ENCODE measurements at places on chromosomes 6 and 20. TPM values are rescaled to one million over a fixed set of nuclear protein-coding genes. Genes with fewer than 3 reads are reported as not detected.

DNA sequence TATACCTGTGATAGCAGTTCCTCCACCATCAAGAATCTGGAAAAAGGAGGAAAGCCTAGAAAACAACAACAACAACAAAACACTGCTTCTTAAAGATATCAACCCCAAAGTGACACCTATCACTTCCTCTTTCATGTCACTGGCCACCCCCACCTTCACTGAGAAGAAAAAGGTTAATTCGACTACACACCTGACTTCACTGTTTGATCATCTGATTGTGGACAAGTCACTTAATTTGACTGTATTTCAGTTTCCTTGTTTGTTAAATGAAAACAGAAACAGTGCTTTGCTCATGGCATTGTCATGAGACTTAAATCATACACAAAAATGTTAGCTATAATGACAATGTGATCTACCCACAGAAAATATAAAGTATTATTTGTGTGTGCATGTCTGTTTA, 280.6 kb upstream of the SULF2 start:
- no peak for DNase-seq

GRCh38 chr6:106488494-106489370, 128.2 kb downstream of the CRYBG1 start:
- DNase-seq: no peak

- no peak for DNase-seq
Observed at GRCh38 chr6:89834884-89835792, 5.5 kb downstream of the CASP8AP2 start.

GRCh38 chr6:85983032-85983659, 340.5 kb upstream of the SYNCRIP start:
- DNase-seq: no peak

- no peak for DNase-seq
Observed at GRCh38 chr20:3910853-3911252, 21.7 kb downstream of the PANK2 start.

DNA sequence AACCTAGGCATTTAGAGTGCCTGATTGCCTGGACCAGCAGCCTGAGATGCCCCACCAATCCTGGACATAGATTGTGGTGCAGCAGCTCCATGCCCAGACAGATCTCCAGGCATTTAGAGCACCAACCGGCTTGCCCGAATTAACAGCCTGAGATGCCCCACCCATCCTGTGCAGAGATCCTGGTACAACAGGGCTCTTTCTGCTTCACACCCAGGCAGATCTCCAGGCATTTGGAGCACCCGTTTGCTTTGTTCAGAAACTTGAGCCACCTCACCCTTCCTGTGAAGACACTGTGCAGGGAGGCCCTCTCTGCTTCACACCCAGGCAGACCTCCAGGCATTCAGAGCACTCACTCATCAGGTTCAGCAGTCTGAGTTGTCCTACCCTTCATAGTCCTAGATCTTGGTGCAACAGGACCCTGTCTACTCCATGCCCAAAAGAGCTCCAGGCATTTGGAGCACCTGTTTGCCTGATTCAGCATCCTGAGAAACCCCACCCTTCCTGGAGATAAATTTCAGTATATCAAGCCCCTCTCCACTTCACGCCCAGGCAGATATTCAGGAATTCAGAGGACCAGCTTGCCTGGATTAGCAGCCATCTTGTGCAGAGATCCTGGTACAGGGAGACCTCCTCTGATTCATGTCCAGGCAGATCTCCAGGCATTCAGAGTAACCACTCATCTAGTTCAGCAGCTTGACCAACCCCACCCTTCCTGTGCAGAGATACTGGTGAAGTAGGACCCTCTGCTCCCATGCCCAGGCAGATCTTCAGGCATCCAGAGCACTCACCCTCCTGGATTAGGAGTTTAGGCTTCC, 189.2 kb upstream of the FERMT1 start:
- no peak for DNase-seq

DNA sequence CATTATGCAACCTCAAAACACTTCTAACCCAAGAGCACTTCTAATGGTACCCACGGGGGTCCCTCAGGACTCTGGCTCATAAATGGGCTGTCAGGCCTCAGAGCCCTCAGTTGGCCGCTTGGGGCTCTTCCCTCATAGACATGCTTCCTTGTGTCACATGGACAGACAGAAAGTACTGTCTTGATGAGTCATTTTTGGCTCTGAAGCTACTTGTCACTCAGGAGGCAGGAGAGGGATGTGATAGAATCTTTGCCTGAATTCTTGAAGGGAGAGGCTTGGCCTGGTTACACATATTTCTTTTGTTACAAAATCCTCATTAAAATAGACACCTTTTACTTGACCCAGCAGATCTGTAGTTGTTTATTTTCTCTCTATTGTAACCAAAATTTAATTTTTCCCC, 15.1 kb upstream of the EDN1 start:
- no peak for DNase-seq

CST2 gene
- total RNA-seq: not detected

GRCh38 chr20:10719740-10720385, 46.1 kb upstream of the JAG1 start:
- DNase-seq: no peak
